Common myeloid progenitor, CD34-positive (primary cell): ENCODE measurements at places on chromosomes 6 and 20.

- DNase-seq: no peak
These were observed 24.9 kb upstream of the PCMTD2 start for GRCh38 chr20:64230461-64231145.

DNA sequence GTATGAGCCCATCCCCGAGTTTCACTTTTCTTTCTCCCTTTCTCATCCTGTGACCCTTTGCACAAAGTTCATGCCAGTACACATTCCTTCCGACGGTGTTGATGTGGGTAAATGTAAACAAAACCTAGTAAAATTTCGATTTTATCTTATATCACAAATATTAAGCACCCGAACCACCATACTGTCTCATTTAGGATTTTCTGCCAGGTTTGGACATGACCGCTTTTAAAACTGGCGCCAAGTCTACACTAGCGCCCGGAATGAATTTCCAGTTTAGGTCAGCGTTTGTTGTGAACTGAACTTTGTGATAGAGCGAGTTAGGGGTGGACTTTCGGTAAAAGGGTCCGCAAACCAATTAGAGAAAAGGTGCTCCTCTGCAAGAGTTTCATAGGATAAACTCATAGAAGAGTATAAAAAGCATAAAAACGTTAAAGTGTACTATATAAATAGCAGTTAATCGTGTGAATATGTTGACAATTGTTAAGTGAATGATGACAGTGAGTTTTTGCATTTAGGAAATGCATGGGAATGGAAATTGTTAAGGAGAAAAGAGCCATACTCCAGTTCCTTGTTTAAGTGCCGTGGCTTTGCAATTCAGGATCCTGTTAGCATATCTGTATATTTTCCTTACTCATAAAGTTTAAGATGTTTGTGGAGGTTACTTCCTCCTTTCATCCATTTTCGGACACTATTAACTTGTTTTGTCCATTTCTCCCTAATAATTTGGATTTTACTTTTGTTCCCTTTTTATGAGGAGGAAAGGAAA is 937 bp downstream of the AKAP7 start:
- peak; percentile 46 for DNase-seq

DNA sequence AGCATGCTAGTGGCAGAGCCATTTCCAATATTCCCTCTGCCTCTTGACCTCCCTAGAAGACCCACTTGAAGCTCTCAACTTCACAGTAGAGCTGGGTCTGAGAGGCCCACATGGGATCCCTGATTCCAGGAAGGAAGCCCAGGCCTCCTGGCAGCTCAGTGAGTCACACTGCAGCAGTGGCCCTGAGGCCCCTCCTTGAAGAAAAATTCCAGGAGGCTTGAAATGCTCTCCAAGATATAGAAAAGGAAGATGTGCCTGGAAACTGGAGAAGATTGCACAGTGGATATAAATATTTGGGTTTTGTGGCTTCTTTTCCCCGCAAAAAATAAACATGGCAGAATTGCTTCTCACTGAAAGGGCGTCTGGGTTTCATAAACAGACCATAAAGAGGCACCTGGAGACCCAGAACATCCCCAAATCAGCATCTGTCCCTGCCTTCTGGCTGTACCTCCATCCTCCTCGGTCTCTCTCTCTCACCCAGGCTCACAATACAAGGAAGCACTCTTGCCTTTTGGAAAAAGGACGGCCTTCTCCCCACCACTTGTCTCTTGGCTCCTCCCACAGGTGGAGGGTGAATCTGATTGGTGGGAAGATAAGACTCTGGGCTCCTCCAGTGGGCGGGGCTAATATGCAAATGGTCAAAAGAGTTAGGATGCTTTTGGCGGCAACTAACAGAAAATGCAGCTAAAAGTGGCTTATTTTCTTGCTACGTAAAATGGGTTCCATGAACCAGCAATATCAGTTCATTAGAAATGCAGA is 200.0 kb upstream of the SULF2 start:
- no peak for DNase-seq

DNA sequence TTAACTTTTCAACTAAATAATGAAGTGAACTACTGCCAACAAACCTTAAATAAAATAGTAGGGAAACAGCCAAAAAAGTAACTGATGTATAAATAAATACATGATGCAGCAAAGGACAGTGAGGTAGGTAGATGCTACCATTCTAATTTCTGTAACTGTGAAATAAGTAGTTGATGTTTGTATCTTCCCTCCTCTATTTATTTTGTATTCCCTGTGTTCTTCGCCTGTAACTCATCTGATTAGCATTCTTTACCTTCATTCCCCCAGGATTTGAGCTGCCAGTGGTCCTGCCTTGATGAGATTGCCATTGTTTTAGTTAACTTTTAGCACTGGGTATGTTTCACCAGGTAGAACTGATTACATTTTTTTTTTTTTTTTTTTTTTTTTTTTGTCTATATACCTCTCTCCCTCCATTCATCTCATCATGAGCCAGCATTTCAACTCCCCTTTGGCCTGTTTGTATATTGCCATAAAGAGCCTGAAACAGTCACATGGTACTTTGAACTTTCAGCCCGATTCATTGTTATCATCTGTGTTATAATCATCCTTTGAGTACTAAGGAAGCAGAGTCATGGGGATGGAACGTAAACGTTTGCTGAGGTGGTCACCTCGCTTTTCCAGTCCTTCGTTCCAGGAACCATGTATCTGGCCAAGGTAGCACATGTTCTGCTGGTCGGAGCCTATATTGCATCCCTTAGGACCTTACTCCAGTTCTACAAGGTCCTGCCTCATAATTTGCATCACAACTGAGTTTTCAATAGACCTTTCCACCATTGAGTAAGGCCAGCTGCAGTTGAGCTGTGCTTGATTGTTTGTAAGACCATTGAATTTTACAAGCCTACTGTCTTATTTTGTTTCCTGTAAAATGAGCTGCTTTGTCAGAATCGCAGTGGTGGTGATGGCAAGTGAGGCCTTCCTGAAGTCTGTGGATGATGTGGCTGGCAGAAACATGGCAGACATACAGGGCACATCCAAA is 107.6 kb downstream of the JAG1 start:
- no peak for DNase-seq

DNA sequence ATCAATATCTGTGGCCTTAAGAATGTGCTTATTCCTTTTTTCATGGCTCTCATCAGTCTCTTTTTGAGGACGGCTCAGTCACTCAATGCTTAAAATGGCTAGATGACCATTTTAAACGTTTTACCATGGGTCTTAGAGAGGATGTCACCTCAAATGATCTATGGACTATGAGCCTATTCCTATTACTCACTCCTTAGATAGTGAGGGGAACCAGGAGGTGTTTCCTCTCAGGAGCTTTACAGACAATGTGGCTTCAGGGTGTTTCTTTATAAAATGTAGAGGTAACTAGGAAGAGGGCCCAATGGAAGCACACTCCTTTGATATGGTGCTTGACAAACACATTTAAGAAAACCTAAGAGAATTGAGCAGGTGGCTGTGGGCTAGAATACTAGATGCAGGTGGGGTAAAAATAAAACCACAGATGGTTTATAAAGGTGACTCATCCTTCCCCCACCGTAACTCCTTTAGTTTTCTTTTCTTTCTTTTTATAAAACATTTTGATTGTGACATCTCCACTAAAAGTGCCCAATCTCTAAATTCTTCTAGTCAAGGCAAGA is 1.5 kb upstream of the TMEM200A start:
- peak; percentile 22 for DNase-seq

DNA sequence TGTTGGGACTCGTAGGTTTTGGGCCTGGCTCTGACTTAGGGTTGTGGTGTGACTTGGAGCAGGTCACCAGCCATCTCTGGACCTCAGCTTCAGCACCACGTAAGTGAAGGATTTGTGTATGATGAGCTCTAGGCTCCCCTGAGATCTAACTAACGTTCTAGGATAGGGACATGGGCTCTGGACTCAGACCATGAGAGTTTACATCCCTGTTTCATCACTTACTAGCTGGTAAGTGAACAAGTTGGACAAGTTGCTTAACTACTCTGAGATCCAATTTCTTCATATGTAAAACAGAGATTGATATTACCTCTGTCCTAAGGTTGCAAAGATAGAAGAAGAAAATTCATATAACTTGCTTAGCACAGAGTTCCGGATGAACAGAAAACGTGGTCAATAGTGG is 20.3 kb upstream of the PNPLA1 start:
- no peak for DNase-seq

DNA sequence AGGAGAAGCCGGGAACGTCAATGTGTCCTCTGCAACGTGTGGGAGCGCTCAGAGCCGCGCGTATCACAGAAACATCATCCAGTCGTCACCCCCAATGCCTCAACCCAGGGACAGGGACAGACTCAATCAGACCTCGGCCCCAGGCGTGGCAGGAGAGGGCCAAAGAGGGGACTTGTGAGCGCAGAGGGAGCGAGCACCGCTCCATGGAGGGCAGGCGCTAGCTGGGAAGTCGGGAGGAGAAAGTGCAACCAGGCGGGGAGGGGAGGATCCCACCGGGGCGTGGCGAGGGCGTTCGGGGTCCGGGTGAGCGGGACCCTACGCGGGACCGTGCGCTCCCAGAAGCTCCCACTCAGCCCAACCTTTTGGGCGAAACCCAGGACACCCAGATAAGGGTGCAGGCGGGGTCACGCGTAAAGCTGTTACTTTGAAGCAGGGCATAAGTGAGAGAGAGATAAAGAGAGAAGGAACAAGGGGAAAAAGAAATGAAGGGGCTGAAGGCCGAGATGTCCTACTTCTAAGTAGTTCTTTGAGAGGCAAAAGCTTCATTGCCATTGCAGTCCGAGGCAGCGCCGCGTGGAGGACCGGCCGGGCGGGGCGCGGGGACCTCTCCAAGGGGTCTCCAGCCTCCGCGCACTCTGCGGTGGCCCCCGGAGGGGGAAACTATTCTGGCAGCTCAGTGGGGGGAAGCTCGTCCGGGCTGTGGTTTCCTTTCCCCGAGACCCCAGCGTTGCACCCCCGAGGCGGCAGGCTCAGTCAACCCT is 862 bp upstream of the SOBP start:
- no peak for DNase-seq

DNA sequence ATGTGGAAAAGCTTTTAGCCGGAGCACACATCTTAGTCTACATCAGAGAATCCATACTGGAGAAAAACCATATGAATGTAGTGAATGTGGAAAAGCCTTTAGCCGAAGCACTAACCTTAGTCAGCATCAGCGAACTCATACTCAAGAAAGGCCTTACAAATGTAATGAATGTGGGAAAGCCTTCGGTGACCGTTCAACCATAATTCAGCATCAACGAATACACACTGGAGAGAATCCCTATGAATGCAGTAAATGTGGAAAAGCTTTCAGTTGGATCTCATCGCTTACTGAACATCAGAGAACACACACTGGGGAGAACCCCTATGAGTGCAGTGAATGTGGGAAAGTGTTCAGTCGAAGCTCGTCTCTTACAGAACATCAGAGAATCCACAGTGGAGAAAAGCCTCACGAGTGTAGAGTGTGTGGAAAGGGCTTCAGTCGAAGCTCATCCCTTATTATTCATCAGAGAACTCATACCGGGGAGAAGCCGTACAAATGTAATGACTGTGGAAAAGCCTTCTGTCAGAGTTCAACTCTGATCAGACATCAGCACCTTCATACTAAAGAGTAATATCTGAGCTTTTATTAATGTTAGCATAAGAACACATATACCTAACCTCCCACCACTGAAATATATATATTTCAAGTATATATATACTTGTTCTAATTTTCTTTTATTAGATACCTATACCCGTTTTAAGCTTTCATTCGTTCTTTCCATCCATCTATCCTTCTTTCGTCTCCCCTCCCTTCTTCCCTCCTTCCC is 12.5 kb downstream of the ZNF391 start:
- DNase-seq: no peak

DNA sequence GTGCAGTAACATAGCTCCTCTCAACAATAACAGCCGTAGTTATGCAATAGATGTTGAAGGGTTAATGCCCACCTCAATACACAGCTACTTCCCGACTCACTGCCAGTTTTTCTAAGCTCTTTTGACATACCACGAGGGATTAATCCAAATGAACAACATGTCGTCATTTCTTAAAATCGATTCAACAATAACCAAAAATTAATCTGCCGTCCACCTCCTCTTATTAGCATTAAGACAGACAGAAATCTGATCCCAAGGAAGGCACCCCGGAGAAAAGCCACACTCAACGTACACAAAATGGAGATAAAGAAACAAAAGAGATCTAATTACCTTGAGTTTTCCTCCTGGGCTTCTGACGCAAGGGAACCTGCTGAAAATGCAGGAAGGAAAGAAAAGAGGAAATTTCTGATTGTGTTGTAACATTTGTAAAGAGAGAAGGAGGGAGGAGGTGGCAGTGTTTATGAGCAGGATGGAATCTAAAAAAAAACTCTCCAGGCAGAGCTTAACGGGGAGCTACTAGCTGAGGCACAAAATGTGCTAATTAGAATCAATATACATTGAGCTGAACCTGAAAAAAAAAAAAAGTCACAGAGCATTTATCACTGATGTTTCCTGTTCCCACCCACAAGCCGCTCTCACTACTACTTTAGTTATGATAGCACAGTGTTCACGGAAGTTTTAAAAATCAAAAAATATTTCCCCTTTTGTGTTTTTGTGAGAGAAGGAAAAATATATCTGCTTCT is 109.3 kb downstream of the IPCEF1 start:
- peak; percentile 46 for DNase-seq

- peak; percentile 20 for DNase-seq
These were observed 538.3 kb upstream of the BTBD3 start for GRCh38 chr20:11379257-11380011.

- no peak for DNase-seq
These were observed 48.3 kb upstream of the KIF25 start for GRCh38 chr6:167949121-167949684.

DNA sequence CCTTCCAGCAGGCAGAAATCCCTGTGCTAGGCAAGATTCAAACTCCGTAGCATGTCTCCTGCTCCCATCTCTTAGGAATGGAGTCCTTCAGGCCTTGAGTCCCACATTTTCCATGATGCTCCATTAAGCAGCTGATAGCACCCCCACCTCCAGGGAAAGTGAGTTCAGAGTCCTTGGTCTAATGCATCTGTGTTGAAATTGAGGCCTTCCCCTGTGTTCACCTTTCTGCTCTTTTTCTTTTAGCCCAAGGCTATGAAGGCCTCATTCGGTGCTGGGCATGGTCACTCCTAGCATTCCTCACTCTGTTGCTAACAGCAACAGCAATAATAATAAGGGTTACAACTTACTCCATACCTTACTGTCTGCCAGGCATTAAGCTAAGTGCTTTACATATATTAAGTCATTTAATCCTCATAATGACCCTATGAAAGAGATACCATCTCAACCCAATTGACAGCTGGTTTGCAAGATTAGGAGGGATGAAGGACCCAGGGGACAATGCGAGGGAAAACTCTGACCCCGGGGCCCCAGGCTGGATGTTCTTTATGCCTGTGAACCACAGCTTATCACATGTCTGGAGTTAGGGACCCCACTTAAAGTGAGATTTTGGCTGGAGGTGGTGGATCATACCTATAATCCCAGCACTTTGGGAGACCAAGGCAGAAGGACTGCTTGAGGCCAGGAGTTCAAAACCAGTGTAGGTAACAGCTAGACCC is 17.5 kb upstream of the PANK2 start:
- DNase-seq: no peak

- DNase-seq: peak; percentile 32
These were observed 13.6 kb downstream of the IL17F start for GRCh38 chr6:52230685-52231084.

DNA sequence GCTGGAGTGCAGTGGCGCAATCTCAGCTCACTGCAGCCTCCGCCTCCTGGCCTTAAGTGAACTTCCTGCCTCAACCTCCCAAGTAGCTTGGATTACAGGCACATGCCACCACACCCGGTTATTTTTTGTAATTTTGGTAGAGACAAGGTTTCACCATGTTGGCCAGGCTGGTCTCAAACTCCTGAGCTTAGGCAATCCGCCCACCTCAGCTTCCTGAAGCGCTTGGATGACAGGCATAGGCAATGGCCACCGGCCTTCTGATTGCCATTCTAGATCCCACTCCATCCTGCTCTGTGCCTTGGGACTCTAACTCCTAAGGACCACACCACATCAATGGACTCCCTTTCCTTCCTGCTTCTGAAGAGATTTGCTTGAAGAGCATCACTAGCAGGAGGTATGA is 60.6 kb downstream of the SEL1L2 start:
- DNase-seq: no peak
